ENCODE measurements at places on chromosomes 5 and 9.

GRCh38 chr5:80406980-80407734, 707 bp upstream of the ZFYVE16 start:
- no peak for DNase-seq

GRCh38 chr9:129209580-129209979, 31.5 kb upstream of the IER5L start:
- no peak for DNase-seq

- DNase-seq: no peak
Measured at GRCh38 chr9:107491081-107492053, 1.8 kb upstream of the KLF4 start.

GRCh38 chr9:120750421-120750820, 36.2 kb upstream of the MEGF9 start:
- no peak for DNase-seq

DNA sequence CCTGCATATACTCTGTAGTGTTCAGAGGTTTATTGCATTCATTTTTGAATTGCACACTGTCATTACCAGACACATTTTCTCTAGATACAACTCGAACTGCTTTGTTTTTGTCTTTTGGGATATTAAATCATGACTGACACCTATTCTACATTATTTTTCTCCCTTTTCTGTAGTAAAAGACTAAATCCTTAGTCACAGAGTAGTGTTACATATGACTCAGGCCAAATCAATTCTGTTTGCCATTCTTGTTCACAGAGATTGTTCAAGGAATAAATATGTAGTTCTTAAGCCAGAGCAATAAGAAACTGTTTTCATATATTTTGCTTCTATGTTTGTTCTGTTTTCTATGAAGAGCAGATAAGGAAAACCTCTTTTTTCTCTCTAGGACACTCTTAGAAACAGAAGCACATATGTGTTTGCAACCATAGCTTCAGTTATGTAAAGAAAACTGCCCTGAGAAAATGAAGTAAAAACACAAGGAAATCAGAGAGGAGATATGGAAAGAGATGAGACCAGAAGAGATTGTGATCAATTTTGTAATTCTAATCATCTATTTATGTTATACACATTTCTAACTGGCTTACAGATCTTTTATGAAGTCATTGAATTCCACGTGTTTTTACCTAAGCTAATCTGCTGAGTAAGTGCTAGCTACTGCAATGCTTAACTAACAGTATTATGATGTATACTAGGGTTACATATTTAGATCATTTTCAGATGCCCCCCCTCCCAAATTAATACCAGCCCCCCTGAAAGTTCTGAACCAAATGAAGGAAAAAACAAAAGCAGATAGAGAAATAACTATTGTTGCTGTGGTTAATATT, 1995.6 kb upstream of the CDH6 start:
- no peak for DNase-seq

- DNase-seq: no peak
Measured at GRCh38 chr9:114836769-114837168, 30.9 kb upstream of the TNFSF15 start.

DNA sequence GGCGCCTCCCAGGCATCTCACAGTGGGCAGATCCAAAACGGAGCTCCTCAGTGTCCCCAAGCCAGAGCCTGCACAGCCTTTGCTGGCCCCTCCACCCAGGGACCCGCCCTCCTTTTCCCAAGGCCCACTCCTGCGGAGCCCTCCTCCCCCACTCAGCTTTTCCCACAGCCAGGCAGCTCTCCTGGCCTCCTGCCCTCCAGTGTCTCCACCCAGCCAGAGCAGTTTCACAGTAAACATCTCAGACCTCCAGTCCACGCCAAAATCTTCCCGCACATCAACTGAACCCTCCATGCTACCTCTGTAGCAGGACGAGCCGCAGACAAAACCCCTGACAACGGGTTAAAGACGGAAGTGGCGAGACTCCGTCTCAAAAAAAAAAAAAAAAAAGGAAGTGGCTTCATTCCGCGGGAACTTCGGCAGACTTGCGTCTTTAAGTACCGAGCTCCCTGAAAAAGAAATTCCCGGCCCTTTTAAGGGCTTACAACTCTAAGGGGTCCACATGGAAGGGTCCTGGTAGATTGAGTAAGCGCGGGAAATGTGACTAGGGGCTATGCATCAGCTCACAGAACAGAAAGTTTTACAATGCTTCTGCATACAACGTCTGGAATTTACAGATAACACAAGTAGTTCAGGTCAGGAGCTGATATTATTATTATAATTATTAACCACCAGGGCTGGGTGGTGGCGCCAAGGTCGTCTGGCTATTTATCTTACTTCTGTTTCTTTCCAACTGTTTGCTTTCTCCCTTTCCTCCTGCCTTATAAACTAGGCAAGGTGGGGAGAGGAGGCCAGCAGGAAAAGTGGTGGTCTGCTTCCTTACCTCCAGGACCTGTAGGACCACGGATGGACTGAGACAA, 11.4 kb upstream of the GRIN1 start:
- DNase-seq: no peak

DNA sequence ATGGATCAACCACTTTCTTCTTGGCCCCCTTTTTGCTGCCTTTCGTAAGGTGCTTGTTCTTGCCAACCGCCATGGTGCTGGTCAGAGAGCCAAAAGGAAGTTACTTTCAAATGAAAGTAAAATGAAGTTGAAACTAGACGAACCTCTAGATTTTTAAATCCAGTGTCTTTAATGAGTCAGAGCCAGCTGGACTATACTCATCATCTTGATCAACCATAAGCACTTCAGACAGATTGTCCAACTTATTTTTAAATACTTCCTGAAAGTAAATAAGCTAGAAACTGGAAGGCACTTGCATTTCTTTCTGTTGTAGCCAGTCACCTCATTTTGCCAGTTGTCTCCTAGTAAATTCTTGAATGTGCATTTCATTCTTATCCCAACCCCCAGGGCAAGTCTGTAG, 48.9 kb downstream of the JMY start:
- DNase-seq: no peak

DNA sequence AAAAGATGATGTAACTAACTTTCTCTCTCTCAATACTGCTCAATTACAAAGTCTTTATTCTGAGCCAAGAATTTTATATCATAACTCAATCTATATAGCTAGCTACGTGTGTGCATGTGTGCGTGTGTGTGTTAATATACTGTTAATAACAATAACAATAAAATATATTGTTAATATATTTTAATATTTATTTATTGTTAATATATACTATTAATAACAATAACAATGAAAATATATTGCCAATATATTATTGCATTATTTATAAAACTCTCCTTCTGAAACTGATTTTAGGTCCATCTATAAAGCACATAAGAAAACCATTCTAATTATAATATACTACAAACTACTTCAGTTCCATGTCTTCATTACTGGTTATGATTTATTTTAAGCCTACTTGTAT, 60.6 kb downstream of the RASEF start:
- no peak for DNase-seq

GRCh38 chr5:132491368-132492364, 1.1 kb upstream of the IRF1 start:
- DNase-seq: no peak

DNA sequence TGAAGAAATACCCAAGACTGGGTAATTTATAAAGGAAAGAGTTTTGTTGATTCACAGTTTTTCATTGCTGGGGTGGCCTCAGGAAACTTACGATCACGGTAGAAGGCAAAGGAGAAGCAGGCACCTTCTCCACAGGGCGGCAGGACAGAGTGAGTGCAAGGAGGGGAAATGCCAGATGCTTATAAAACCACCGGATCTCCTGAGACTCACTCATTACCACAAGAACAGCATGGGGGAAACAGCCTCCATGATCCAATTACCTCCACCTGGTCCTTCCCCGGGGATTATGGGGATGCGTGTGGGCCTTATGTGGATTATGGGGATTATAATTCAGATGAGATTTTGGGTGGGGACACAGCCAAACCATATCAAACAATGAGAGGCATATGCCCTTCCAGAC, 18.5 kb upstream of the RORB start:
- no peak for DNase-seq

GRCh38 chr5:556909-557441, 32.7 kb upstream of the SLC9A3 start:
- DNase-seq: no peak

DNA sequence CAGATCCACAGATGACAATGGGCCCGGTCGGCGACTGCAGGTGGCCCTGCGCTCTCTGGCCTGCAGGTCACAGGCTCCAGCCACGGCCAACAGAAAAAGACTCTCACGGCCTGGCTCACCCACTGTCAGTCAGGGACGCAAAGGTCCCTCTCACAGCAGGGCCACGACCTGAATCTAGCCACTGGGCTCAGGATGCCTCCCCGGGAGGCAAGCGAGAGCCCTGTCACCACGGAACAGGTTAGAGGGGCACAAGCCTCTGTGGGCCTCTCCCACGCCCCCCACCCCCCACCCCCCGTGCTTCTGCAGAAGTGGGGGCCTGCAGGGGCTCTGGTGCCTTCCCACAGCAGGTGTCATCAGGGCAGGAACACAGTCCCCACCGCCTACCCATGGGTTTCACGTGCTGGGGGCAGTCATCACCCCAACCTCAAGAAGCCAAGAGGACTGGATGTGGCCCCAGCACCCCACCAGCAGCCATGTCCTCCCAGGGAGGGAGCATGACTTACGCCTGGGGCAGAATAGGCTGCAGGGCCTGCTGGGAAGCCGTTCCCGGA, 17.3 kb upstream of the EGFL7 start:
- no peak for DNase-seq

- peak; percentile 51 for DNase-seq
Measured at GRCh38 chr9:121484651-121485446, 14.8 kb downstream of the GGTA1 start.

DNA sequence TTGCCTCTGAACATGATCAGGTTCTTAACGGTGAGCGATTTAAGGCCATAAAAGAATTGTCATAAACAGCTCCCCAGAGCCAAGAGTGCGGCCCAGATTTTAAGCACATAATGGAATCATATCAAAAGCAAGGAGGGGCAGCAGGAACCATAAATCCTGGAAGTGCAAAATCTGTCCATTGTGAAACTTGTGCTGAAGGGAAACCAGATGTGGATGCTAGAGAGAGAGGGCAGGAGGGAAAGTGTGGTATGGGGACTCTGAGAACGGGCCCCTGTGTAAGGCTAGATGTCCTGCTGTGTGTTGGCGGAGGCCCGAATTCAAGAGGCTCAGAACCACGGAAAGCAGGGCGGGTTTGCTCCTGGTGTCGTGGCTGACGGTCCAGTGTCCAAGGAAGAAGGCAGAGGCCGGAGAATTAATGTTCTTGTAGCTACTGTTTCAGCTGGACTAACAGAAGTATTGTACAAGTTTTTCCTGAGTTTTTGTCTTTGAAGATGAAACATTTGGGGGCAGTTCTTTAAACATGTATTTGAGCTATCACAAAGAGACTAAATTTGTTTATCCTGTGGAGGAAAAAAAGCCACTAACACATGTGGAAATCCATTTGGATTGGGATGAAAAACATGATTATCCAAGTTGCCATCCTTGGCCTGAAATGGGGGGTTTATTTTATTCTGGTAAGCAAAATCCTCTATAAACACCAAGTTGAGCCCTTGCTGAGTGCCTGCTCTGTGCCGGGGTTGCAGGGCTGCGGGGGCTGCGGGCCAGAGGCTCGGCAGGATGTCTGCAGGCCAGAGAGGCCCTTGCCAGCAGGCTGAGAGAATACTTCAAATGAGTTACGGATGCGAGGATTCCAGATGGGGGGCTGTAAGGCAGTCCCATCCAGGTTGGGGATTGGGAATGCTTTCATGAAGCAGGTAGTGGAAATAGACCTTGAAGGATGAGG, 9.2 kb upstream of the CXCL14 start:
- DNase-seq: no peak

- DNase-seq: no peak
Measured at GRCh38 chr5:33409435-33410170, 31.2 kb upstream of the TARS1 start.

DNA sequence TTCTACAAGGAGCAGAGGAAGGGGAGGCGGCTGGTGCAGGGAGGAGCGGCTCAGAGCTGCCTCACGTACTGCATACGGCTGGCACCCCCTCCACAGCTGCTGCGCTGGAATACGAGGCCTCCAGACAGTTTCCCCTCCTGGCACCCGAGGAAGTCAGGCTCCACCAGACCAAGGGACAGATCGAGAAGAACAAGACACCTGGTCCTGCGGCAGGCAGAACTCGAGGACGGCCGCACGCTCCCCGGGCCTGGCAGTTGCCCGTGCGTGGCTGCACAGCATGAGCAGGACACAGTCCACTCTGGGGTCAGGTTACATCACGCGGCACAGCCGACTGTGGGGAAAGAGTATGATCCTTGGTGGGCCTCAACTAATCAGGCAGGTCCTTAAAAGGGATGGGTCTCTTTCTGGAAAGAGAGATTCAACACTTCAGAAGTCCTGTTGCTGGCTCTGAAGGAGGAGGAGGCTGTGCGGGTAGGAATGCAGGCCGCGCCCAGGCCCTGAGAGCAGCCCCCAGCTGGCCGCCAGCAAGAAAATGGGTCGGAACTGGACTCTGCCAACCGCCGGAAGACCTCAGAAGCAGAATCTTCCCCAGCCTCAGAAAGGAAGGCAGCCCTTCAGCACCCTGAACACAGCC, 11.6 kb downstream of the UBAC1 start:
- no peak for DNase-seq

GRCh38 chr5:40172721-40173120, 507.0 kb upstream of the PTGER4 start:
- no peak for DNase-seq

GRCh38 chr9:110891760-110892159, 146.5 kb downstream of the LPAR1 start:
- DNase-seq: no peak

GRCh38 chr9:35845824-35846771, 17.1 kb downstream of the TMEM8B start:
- no peak for DNase-seq

DNA sequence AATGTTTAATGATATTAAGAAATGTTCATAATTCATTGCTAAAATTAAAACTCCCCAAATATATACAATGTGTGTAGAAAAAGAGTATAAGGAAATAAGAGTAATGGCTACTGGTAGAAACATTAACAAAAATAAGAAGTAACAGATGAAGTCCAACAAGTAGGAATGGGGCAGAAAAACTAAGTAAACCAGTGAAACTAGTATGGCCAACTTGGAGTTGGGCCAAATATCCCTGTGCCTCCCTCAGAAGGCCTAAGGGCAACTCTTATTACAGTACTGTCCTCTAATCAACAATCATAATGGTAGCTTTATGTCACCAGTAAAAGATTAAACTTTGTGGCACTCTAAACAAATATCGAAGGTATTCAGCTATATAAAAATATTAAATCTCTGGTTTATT, 93.5 kb downstream of the SSBP2 start:
- DNase-seq: no peak

- DNase-seq: no peak
Measured at GRCh38 chr9:27880635-27881034, 307.4 kb upstream of the C9orf72 start.
